ENCODE measurements at places on chromosomes 2 and 18.

GRCh38 chr2:235829726-235830125, 335.9 kb downstream of the AGAP1 start:
- no peak for DNase-seq

DNA sequence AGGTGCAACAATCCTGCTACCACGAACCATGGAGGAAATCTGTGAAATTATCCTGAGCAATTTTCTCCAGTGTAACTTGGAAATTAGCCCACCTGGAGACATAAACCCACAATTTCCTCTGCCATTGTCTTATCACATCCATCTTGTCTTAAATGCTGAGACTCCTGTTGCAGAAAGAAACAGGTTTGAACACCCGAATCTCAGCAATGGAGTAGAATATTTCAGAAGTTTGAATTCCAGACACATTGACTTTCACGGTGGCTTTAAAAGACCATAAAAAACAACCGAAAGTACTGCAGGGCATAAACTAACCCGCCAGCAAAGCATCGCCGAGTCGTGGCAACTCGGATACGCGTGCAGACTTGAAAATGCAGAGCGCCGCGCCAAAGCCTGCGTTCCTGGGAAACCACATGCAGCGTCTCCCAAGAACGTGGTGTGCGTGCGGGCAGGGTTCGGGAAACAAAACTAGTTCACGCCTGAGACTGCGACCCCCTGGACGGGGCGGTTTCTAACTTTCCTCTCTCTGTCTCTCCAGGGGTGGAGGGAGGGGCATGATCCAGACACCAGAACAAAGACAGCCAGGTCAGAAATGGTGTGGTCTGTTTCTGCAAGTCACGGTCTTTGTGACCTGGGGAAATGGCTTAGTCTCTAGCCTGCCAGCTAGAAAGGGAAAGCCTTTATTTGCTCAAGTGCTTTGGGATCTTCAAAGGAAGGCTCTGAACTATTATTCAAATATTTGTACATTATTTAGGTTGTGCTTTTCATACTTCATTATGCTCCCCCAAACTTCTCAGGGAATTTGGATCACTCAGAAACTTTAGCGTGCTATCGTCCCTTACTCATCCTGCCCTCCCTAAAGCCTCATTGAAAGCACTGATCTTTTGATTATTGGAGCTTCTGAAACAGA, 26.9 kb upstream of the KCTD1 start:
- DNase-seq, result no peak

DNA sequence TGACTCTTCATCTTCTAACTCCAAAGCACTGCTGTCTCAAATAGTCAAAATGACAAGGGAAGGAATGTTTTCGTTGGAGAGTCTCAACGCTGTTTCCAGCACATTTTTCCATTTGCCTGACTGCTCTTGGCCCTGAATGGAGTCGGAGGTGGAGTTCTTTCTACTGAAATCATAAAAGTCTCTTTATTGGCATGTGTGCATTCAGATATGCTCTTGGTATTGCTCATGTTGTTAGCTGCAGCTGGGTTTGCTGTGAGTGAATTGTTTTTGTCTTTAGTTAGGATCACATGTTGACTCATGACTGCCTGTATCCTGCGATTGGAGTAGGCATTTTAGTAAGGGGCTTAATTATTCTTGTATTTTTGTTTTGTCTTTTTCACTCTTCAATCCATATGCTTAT, 16.8 kb downstream of the TMEM17 start:
- no peak for DNase-seq

- no peak for DNase-seq
Measured at GRCh38 chr2:38260469-38260868, 116.6 kb downstream of the ATL2 start.

- DNase-seq, result no peak
Measured at GRCh38 chr2:26993768-26994167, 23.3 kb downstream of the MAPRE3 start.

DNA sequence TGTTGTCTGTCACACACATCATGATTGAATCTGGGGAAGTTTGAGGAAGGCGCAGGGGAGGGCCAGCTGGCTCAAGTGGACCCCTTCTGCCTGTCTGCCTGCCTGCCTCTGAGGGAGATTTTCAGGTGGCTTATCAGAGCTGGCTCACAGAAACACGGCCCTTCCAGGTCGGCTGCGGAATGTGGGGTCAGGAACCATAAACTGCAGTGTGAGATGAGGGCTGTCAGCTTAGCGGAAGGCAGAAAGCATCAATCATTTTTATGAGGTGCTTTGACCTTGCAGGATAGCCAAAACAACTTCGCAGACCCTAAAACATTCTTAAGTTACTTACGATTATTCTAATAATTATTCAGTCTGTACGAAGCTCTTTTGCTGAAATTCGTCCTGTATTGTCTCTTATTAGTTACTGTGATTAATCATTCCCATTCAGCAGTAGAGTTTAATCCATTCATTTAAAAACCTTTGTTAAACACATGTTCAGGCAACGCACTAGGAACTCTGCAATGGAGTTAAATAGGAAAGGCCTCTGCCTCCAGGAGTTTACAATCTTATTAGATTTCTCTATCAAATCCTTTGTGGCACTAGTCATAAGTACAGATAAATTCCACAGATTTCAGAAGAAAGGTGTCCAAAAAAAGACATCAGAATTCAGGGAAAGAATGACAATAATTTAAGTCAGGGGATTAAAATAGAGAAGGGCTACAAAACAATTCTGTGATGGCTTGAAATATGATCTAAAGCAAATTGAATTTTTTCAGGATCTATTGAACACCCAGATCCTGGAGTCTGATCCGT, 371.6 kb downstream of the HRH4 start:
- no peak for DNase-seq

DNA sequence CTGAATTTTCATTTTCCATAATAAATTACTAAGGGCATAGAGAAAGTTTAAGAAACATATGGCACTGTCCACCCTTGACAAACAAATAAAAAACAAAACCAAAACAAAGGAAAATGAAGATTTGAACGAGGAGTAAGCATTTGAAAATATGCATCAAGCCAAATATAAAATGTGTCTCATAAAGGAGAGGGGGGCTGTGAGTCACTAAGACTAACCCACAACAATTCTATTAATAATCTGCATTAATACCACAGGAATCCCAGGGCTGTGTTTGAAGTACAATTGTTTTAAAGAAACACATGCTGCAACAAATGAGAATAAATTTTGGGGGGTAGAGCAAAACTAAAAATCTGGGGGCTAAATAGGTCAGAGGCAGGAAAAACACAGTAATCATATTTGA, 53.8 kb upstream of the STK17B start:
- no peak for DNase-seq
